Sciatic nerve (tissue), 2 donors: ENCODE measurements at places on chromosomes 3 and 15.

DNA sequence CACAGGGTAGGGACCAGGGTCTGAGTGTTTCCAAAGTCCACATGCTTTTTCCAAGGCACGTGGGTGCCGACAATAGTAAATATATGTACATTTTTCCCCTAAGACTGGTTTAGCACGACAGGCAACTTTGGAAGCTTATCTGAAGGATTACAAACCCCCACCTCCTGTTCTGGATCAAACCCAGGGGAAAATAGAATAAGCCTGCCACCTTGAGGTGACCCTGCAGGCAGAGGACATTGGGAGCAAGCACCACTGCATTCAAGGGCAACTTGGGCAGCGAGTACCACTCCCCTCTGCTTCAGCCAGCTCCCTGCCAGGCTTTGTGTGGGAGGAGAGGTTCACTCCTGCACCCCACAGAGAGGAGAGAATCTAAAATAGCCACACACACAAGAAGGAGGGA lies 44.8 kb downstream of the KBTBD12 start:
- no peak for DNase-seq

GRCh38 chr15:44726568-44727484 lies 9.5 kb upstream of the TRIM69 start:
- DNase-seq, result no peak

- peak; percentile 98 for DNase-seq
Observed at GRCh38 chr3:4978966-4979427, 240 bp upstream of the BHLHE40 start.

- no peak for DNase-seq
Observed at GRCh38 chr3:195557322-195557721, 14.2 kb upstream of the PPP1R2 start.

GRCh38 chr15:100221471-100222348 lies 120.1 kb downstream of the ADAMTS17 start:
- DNase-seq, result no peak

- no peak for DNase-seq
Observed at GRCh38 chr15:26864664-26865191, 2.1 kb upstream of the GABRA5 start.

DNA sequence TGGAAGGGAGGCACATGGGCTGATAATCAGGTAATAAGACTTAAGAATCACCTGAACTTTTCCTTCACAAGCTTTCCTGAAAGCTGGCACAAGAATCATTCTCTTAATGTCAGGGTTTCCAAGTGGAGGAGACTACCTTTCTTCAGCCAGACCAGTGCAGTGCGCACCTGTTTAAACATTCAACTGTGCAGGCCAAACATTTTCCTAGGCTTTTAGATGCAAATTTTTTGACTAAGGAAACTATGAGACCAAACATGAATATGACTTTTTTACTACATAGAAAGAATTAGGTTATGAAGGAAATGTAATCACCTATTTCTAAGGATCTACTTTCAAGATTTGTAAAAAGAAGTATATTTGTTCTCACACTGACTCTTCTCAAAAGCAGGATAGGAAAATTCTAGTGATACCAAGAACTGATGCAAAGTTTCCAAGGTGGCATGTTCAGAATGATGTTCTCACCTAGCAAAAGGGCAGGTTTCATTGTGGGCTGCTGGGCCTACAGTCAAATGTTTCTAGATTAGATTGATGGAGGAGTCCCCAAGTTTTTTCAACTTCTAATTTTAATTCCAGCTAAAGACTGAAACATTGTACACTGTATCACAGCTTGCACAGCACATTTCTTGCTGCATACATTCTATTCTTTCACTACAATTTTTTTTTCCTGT lies 339.1 kb downstream of the TIGIT start:
- DNase-seq, result no peak

DNA sequence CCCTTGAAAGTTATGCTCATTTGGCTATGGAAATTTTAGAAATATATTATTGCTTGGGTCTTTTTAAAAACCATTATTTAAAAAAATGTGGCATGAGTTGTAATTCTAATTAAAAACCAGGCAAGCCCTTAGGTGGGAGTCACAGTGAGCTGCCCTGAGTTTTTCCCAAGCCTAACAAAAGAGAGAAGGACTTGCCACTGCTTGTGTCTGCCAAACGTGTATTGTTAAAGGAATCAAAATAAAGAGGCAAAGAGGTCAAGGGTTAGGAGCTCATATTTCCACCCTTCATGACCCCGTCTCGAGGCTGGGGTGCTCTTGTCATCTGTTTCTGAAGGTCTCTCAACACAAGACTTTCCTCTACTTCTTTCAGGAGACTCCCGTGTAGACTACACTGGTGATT lies 321.1 kb downstream of the ZIC1 start:
- DNase-seq, result no peak

GRCh38 chr15:57849317-57849716 lies 142.8 kb downstream of the POLR2M start:
- no peak for DNase-seq

GRCh38 chr3:150097588-150097890 lies 126.8 kb upstream of the PFN2 start:
- no peak for DNase-seq

GRCh38 chr3:19899264-19899663 lies 34.8 kb downstream of the EFHB start:
- DNase-seq, result no peak

DNA sequence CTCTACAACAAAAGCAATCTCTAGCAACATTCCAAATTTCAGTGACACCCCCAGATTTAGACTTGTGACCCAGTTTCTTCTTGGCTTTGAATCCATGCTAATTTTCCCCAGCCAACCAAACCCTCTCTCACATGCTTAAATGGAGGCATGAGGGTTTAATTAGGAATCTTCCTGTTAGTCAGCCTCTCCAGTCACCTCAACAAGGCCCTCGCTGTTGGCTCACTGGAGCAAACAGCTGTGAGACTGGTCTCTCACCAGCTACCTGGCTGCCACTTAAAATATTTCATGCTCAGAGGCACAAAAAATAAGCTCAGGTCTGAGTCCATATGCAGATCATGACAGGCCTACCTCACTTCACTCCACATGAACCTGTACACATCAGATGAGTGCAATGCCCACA lies 630.4 kb upstream of the ADAMTS9 start:
- DNase-seq, result no peak

- DNase-seq, result no peak
Observed at GRCh38 chr3:36876181-36876936, 68.5 kb downstream of the TRANK1 start.

DNA sequence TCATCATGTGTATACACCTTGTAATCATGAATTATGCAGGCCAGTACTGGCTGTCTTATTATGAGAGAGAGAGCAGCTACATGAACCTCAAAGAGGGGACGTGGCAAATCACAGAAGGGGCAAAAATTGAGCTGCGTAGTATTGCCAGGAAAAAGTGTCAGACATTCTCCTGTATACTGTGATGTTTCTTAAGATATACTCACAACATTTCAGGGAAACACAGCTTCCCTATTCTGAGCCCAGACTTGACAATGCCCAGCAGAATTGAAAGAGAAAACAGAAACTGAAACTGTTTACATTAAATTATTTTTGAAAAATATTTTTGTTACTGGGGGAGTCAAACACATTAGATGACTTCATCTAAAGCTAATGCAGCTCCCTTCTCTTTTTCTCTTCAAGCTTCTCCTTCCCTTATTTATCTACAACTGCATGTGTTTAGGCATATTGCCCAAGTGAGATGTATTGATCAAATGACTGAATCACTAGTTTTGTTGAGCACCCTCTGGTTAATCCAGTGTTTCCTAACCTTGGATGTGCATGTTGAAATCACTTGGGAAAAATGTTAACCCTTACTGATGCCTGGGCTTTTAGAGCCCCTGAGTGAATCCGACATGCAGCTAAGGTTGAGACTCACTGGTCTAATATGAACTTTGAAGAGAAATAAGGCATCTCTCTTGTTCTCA lies 39.5 kb downstream of the CADPS start:
- DNase-seq, result no peak

DNA sequence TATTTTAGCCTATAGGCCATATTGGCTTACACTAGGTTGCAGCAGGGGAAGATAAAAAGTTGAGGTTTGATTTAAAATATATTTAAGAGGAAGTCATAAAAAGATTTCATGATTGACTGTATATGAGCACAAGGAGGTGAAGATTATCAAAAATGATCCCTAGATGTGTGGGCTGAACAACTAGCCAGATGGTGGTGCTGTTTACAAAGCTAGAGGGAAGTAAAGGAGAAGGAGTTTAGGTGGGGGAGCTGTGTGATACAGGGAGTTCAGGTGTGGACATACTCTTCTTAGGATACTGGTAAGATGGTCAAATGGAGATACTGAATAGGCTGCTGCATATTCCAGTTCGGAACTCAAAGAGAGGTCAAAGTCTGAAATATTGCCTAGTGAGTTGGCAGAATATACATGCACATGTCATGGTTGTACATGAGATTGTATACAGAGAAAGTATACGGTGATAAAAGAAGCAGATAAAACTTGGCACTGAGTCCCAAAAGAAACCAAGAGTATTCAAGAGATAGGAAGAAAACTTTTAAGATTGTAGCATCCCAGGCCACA lies 727.8 kb downstream of the NLGN1 start:
- DNase-seq, result no peak

GRCh38 chr3:177679568-177680471 lies 482.5 kb upstream of the TBL1XR1 start:
- no peak for DNase-seq

DNA sequence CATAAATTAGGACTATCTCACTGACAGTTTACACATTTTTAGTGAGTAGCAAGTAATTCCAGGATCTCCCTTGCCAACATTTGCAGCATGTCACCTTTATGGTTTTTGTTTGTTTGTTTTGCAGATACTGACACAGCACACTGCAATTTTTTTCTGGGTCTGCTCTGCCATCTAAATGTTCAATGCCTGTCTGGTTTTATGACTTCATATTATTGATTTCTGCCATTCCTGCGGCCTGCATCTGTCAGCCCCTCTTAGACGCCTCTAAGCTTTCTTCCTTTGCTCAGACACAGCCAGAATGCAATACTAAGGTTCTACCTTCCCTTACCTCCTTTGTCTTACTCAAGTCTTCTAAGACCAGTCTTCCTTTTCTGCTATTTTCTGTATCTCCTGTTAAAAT lies 321.2 kb upstream of the AZI2 start:
- DNase-seq, result no peak

GRCh38 chr3:186996356-186996755 lies 66.0 kb downstream of the ST6GAL1 start:
- peak; percentile 23 for DNase-seq

GRCh38 chr3:145721815-145722214 lies 439.2 kb downstream of the PLOD2 start:
- no peak for DNase-seq

DNA sequence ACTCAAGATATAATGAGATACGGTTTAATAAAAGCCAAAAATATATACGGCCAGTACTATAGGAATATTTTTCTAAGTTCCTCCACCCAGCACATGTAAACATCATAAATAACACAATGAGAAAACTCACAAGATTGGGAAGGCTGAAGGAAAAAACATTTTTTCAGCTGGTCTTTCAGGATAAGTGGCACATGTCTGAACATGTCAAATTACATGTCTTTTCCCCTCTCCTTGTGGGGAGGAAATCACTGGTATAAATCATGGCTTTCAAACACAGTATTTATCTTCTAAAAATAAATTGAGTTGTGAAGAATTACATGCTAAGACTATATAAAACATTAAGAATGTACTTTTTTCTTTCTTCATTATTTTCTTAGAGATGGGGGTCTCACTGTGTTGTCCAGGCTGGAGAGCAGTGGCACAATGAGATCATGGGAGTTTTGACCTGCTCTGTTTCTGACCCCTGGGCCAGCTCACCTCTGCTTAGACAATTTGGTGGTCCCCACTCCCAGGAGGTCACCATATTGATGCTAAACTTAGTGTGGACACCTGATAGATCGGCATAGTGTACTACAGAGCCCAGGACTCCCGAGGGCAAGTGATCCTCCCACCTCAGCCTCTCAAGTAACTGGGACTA lies 32.8 kb downstream of the ETV5 start:
- no peak for DNase-seq

- DNase-seq, result no peak
Observed at GRCh38 chr15:51757450-51757849, 6.1 kb downstream of the TMOD2 start.

- peak; percentile 78 for DNase-seq
Observed at GRCh38 chr3:193982258-193982659, 153.7 kb upstream of the HES1 start.

- peak; percentile 80 for DNase-seq
Observed at GRCh38 chr15:29822684-29823459, 604 bp upstream of the TJP1 start.

- peak; percentile 26 for DNase-seq
Observed at GRCh38 chr15:31260646-31261265, 65.9 kb upstream of the KLF13 start.

- no peak for DNase-seq
Observed at GRCh38 chr3:163159306-163159705, 1662.7 kb downstream of the OTOL1 start.
